Frontal cortex (tissue), 4 donors: ENCODE measurements at places on chromosomes 1 and 21. TPM values are rescaled to one million over a fixed set of nuclear protein-coding genes. Genes with fewer than 3 reads are reported as not detected.

DNA sequence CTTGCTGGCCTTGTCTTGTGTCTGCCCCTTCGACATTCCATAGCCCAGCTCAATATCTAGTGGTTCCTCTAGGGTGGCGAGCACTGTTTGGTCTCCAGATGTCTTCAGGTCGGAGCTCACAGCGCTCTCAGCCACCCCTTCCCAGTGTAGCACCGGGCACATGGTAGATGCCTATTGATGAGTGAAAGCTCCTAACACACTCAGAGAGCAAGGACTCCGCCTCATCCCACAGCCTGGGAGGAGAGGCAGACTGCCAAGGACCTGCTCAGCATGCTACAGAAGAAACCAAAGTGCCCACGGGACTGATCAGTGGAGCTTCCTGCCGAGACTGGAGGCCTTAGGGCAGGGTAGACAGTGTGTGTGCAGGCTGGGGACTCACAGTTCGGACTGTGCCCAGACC is 10.9 kb downstream of the PCSK9 start:
- DNase-seq = peak; percentile 48

PANK4 gene
- 32.6 TPM for total RNA-seq

GRCh38 chr1:157154940-157155514 is 16.8 kb upstream of the ETV3 start:
- DNase-seq = peak; percentile 35

- DNase-seq = no peak
Measured at GRCh38 chr1:237038211-237038610, 3.8 kb upstream of the RYR2 start.

- no peak for DNase-seq
Measured at GRCh38 chr1:41400225-41400624, 39.0 kb downstream of the FOXO6 start.

CHD5 gene
- total RNA-seq = 31.4 TPM

DNA sequence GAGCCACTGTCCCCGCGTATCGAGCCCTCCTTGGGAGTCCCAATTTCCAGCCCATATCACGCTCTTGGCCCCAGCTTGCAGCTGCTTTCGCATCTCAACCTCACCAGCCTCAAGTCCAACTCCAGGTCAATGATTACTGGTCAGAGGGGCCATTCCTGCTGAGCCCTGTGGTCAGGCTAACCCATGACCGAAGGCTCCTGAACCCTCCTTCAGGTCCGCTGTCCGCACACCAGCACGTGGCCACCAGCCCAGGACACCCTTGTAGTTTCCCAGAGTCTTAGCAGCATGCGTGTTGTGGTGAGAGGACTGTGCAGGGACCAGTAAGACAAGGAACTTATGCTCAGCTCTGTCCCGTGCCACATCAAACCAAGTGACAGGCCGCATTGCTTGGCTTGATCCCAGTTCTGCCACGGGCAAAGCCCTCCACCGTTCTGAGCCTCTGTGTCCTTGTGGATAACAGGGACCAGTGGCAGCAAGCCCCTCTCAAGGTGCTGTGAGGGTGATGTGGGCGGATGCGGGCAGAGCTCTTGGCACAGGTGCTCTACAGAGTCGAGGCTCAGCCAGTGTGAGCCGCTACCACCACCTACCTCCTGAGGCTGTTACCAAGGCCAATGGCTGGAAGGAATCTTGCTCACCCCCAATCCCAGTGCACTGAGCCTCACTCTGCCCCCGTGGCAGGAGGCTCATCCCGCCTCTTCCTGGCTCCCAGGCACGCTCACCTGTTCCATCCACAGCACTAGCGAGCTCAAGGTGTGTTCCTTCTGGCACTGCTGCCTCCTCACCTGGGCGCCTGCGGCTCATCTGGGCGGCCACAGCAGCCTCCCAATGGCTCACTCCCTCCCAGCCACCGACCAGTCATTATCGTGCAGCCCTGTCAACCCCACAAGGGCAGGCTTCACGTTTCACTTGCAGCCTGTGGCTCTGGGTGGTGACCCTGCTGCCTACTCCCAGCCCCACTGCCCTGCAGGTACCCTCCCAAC is 20.4 kb downstream of the KRTAP10-1 start:
- DNase-seq = no peak

DMBX1 gene
- not detected for total RNA-seq

DNA sequence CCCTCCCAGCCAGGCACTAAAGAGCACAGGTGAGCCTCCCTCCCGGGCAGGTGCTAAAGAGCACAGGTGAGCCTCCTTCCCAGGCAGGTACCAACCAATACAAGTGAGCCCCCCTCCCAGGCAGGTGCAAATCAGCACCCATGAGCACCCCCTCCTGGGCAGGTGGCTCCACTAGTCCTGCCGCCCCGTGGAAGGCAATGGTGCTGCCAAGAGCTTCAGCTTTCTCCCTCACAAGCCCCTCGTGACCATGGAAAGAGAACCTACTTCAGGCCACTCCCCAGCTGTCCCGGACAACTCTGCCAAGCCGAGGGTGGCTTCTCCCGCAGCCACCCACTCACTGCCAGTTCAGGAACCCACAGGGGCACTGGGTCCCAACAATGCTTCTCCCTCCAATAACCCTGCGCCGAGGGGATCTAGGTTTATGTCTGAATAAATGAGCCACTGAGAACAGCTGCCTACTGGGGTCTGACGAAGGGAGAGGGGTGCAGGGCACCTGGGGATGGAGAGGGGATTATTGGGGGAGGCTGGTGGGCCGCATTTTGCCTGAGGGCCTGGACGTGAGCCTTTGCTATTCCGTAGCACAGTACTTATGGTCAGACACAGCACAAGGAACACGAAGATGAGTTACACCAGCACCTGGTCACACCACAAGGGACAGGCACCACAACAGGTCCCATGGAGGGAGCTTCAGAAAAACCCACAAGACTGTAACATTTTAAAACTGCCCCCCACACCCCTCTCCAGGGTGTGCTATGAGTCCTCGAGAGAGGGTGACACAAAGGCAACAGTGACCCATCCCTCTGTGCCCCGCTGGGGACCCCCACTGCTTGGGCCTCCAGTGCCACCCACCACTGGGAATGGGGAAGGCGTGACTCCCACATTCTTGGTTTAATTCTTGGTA is 46.3 kb downstream of the PRDM15 start:
- no peak for DNase-seq

GRCh38 chr1:19800076-19800804 is 524 bp upstream of the TMCO4 start:
- no peak for DNase-seq

- peak; percentile 19 for DNase-seq
Measured at GRCh38 chr1:211198880-211199279, 60.3 kb upstream of the RCOR3 start.

GRCh38 chr1:106705971-106706370 is 350.5 kb upstream of the PRMT6 start:
- DNase-seq = no peak

GRCh38 chr1:117511273-117511672 is 94.6 kb upstream of the TENT5C start:
- no peak for DNase-seq

DNA sequence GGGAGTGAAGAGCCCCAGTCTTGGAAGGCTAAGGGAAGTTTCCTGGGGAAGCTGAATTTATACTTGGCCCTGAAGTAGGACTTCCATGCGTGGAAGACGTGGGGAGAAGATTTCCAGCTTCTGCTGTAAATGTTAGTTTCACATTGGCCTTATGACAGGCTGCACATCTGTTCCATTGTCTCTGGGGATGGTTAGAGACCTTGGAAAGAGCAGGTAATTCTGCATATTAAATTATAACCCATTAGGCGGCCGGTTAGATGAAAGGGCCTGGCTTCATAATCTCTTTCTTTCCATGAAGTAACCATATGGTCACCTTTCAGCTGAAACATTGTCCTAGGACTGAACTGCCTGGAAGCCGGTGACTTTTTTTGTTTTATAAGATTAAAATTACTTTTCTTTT is 37.5 kb downstream of the DPT start:
- no peak for DNase-seq

MYOC gene
- under 0.01 TPM for total RNA-seq

GRCh38 chr1:13960375-13960987 is 260.5 kb downstream of the PRDM2 start:
- peak; percentile 22 for DNase-seq

DNA sequence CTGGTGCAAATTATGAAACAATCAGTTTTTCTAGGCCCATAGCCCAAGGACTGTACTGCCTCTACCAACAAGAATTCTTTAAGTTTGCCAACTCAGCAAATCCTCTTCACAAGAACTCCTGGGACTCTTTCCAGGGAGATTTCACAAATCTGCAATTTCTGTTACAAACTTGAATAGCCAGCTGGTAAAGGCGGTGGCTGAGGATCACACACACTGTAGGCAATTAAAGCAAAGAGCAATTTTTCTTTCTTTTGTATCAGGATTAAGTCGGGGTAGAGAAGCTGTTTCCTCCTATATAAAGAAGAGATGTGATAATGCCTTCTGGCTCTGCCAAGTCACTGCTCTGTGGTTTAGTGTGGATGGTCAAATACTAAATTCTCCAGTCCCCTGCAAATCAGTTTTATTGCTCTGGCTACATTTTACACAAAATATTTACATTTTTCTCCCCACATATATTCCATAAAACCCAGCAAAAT is 1.7 kb downstream of the ALDH9A1 start:
- DNase-seq = no peak

TMED5 gene
- 32.2 TPM for total RNA-seq

DNA sequence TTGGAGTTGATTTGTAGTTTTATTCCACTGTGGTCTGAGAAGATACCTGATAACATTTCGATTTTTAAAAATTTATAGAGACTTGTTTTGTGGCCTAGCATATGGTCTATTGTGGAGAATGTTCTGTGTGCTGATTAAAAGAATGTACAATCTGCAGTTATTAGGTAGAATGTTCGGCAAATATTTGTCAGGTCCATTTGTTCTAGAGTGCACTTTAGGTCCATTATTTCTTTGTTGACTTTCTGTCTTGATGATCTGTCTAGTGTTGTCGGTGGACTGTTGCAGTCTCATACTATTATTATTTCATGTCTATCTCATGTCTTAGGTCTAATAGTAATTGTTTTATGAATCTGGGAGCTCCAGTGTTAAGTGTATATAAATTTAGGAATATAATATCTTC is 116.8 kb downstream of the NME7 start:
- no peak for DNase-seq

DNA sequence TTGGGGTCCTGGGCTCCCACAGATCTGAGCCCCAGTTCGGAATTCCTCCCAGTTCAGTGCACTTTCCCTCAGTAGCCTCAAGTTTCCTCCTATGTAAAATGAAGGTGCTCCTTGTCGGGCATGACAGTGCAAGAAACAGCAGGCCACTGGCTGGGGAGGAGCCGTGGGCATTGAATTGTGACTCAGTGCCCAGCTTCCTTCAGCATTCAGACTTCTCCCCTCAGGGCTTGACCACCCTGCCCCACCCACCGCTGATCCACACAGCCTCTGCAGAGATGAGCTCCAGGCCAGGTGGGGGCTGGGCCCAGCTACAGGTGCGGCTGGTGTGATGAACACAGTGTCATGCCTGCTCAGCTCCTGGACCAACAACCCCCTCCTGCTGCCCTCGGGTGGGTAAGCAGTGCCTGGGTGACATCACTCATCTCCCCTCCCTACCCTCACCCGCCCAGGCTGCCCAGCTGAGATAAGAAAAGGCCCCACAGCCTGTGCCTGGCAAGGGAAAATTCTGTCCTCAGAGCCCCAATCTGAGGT is 4.9 kb downstream of the MOB3C start:
- DNase-seq = no peak

DNA sequence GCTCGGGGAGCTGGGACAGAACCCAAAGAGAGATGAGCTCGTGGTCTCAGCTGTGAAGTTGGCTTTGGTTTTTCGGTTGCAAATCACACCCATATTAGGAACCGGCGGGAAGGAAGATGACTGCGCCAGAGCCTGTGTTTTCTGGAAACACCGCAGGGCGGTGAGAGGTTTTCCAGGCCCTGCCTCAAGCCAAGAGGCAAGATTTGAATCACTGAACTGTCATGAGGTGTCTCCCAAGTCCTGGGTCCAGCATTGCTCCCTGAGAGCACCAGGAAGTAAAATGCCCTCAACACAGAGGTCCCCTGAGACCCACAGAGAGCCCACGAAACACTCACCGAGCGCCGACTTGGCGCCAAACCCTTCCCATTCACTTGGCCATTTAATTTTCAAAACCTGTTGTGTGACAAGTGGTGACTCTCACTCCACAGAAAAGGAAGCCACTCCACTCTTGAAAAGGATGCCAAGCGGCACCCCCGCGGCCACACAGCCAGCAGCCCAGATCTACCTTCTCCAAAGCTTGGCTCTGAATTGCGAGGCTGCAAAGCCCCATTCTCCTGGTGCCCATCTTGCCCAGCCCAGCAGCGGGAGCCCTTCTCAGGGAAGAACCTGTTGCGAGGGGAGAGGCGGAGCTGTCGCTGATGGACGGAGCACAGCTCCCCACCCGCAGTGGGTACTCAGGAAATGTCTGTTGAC is 99.0 kb upstream of the RUNX3 start:
- no peak for DNase-seq

GBP5 gene
- under 0.01 TPM for total RNA-seq

ADCY10 gene
- total RNA-seq = 0.41 TPM

GRCh38 chr1:214224611-214225354 is 56.2 kb upstream of the SMYD2 start:
- DNase-seq = no peak

OR2T33 gene
- total RNA-seq = not detected

- DNase-seq = no peak
Measured at GRCh38 chr1:53110370-53111072, 31.9 kb downstream of the SLC1A7 start.
